NCI-H460 (cell line): ENCODE measurements at places on chromosomes 13 and 19.

DNA sequence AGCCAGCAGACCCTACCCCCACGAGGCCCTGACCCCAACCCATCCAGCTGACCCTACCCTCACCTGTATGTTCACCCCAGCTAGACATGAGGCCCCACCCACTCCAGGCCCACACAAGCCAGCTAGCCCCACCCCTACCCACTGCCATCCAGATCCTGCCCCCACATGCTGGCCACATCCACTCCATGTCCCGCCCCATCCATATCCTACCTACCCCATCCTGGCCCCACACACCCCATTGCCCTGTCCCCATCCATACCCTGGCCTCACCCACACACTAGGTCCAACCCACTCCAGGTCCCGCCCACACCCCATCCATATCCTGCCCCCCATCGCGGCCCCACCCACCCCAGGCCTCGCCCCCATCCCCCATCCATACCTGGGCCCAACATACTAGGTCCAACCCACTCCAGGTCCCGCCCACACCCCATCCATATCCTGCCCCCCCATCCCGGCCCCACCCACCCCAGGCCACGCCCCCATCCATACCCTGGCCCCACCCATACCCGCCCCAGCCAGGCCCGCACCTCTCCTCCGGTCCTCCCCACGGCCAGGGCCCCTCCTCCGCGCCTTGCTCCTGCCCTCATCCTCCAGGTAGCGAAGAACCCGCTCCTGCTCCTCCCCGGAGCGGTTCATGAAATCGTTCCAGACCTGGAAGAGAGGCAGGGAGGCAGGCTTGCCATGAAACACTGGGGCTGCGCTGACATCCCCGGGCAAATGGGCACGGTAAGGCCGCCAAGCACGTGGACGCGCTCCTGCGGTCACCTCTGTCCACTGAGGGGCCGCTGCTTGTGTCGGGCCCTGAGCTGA lies 7.2 kb downstream of the RNU6-9 start:
- DNase-seq, result no peak

DNA sequence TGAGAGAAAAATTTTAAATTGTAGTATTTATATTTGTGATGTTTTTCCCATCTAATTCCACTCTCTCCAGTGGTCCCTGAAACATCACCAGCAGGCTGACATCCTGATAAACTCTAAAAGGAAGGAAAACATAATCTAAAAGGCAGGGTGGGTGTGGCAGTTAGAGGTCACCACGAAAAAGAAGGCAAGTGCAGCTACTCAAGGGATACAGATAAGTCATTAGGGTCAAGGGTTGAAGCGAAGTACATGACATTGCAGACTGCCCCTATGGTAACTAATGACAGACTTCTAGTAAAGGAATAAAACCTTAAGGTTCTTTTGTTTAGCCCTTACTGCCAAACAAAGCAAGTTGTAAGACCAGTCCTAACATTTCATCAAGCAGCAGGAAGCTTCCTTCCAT lies 6.0 kb upstream of the NEK3 start:
- no peak for DNase-seq

GRCh38 chr13:76889254-76889653 lies 3.0 kb upstream of the KCTD12 start:
- DNase-seq, result no peak

DNA sequence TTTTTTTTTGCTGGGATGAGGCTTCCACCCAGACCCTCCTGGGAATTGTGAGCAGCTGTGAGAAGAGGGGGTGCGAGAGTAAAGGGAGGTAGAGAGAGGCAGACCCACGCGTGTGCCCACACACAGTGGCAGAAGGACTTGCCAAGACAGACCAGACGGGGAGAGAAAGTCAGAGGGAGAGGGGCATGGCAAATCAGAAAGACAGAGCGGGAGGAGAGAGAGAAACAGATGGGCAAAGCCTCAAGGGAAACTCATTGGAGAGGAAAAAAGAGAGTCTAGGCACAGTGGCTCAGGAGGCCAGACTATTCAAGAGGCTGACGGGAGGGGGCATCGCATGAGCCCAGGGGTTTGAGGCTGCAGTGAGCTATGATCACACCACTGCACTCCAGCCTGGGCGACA lies 17.0 kb downstream of the CATSPERG start:
- DNase-seq, result no peak

GRCh38 chr19:19650331-19650730 lies 6.9 kb upstream of the GMIP start:
- DNase-seq, result no peak

DNA sequence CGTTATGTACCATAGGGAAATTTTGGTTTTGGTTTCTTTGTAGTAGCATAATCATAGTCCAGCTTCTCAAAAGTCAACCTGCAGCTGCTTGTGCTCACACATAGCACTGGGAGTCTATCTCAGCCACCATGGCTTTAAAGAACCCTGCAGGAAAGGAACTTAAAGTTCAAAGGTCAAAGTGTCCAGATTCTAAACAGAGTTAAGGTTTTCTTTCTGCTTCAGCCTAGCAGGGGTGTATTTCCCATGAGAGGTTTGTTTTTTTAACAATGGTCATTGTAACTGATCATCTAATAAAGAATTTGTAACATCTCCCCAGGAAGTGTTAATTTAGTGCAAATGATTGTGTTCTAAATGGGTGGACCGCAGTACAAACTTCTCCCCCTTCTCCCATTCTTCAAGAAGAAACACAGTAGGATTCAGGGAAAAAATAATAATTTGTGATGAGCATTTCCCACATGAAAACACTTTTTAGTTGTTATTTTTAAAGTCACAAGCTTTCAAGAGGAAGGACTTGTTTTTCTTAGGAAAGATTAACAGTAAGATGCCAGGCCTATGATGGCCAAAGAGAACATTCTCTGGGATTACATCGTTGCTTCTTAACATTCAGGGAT lies 168.0 kb downstream of the EFNB2 start:
- DNase-seq, result no peak

- no peak for DNase-seq
Measured at GRCh38 chr13:100298691-100299090, 209.8 kb downstream of the PCCA start.

DNA sequence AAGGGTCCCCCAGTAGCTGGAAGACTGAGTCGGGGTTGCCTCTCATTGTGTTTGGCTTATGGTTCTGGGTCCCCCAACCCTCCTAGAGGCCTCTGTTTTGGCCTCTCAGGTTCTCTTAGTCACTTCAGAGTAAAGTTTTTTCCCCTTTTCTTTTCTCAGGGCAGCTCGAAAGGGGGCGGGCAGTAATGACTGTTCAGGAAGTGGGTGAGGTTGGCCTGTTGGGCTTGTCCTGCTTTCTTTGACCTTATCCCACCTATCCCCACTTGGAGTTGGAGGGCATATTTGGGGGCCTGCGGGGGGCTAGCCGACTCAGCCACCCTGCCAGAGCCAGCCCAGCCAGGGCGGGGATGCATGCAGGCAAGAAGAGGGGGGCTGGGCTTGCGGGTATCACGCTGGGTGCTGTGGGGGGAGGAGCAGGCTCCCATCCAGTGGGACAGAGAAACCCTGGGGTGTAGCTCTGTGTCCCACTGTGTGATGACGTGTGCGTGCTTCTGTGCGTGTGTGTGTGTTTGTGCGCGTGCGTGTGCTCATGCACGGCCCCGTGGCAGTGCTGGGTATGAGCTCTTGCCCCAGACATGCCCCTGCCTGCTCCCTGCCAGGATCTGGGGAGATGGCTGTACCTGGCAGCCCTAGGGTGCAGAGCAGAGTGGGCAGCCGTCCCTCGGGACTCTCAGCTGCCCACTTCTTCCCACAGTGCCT lies 1.4 kb downstream of the CIC start:
- DNase-seq, result peak; percentile 63

- DNase-seq, result no peak
Measured at GRCh38 chr13:80161219-80161618, 179.7 kb downstream of the SPRY2 start.

GRCh38 chr19:17579661-17580244 lies 24.3 kb downstream of the COLGALT1 start:
- peak; percentile 79 for DNase-seq

- no peak for DNase-seq
Measured at GRCh38 chr19:16423891-16424290, 47.9 kb downstream of the EPS15L1 start.

DNA sequence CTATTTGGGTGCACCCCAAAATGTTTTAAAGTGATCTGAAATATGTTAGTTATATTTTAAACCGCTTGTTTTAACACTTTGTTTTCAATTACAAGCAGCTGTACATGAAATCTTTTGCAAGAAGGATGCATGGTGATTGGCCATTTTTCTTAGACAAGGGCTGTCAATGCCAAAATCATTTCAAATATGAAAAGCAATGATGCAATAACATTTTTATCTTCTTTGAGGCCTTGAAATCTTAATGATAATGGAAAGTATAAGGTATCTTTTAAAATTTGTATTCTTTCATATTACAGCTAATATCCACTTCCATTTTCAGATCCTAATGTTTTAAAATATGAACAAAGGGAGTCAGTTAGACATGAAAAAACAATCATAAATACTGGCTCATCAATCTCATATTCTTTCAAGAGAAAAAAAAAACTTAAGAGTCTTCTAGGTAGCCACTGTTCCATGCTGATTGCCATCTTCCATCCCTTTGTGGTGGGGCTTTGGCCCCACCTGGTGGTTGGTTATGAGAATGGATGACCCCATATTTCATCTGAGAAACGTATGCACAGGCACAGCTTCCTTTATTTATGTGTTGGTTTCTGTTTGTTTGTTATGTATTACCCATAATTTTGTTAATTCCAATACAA lies 330.3 kb upstream of the MIR17HG start:
- DNase-seq, result peak; percentile 53

GRCh38 chr19:14432791-14433553 lies at the start of gene PKN1:
Gene PKN1, plus strand, starts transcription at chr19:14433306. Its CDS starts 216 bp downstream, at chr19:14433522.
- no peak for DNase-seq

DNA sequence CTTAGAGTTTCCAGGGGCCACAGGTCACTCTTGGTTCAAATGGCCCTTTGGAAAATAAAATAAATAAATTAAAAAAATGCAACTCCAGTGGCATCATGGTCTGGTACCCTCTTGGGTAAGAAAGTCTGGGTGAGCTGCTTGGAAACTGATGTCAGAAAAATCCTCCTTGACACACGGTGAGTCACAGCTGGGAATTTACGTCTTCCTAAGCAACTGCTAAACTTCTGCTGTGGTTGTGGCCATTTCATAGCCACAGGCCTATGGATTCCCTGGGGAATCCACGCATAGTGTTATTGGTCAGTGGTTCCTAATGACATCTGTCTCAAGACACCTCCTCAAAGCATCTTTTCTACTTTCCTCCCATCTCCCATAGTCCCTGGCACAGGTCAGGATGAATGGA lies 220.8 kb downstream of the COG6 start:
- no peak for DNase-seq

DNA sequence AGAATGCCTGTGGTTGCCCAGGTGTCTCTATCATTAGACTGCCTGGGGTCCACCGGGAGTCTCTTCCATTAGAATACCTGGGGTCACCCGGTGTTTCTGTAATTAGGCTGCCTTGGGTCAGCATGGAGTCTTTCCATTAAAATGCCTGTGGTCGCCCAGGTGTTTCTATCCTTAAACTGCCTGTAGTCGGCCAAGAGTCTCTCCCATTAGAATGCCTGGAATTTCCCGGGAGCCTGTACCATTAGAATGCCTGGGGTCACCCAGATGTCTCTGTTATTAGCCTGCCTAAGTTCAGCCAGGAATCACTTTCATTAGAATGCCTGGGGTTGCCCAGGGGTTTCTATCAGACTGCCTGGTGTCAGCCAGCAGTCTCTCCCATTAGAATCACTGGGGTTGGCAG lies 1492.8 kb downstream of the UQCRFS1 start:
- no peak for DNase-seq

- no peak for DNase-seq
Measured at GRCh38 chr19:18594096-18594823, 5.7 kb downstream of the REX1BD start.

DNA sequence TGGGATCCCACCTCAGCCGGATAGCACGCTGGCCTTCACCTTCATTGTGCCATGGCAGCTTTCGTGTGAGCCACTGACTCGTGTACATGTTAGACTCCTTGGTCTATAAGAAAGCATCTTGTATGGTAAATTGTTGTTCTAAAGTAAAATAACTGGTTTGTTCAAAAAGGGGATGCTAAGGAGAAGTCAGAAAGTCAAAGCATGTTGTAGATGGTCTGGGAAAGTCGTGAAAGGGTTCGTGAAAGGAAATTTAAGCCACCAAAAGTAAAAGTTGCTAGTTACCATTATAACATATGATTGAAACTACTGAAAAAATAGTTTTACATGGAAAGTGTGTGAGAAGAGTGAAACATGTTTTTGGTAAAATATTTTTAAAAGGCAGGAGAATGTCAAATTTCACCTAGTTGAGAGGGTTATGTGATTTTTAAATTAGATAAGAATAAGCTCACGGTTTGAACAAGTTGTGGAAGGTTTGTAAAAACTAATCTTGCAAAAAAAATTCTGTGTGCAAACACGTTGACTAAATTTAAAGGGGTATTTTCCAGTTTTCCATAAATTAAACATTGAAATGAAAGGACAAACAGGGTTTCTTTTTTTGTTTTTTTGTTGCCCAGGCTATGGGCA lies 23.4 kb downstream of the DPRX start:
- DNase-seq, result no peak

GRCh38 chr13:41710771-41711170 lies 250.1 kb downstream of the VWA8 start:
- DNase-seq, result no peak

DNA sequence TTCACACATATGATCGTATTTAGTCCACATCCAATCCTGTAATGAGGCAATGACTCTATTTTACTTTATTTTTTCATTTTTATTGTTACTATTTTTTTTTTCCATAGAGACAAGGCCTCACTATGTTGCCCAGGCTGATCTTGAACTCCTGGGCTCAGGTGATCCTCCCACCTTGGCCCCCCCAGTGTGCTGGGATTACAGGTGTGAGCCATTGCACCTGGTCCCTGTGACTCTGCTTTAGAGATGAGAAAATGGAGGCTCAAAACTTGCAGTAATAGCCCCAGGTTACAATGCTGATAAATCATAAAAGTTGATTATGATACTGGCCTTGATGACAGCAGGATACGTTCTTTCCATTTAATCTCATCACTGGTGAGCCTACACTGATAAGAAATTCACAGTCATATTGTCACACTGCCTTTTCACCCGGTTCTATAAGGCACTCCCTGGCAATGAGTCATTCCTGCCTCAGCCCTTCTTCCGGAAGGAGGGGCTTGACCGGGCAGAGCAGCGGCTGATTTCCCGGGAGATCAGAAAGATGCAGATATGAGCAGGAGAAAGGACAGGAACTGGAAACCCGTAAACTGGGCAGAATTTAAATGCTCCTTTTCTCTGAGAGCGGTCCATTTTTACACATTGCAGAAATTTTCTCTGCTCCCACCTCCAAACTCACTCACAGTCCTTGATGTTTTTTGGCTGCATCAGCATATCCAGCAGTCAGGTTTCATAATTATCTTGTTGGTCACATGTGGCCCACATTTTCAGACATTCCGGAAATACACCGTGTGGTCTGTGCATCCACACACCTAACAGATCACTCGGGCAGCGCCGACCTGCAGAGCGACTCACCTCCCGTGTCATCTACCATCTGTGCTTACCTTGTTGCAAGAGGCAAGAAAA lies 616.4 kb downstream of the EFNB2 start:
- DNase-seq, result peak; percentile 77
